ENCODE measurements at places on chromosomes 4 and X.

DNA sequence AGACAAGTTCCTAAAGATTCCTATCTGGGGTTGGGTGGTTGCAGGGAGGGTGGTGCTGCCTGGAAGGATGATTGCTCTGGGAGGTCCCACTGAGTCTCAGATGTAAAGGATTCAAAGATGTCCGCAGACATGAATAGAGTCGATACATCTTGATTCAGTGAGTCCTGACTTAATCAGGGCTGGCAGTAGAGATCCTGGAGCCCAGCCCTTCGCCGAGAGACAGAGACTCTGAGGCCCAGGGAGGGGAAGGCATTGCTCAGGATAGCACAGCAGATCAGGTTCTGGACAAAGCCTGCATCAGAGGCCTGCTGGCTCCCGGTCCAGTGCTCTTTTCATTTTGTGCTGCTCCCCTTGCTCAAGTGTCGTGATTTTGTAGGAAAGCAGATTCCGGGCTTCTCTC is 21.7 kb downstream of the PJA1 start:
- no peak for DNase-seq

DNA sequence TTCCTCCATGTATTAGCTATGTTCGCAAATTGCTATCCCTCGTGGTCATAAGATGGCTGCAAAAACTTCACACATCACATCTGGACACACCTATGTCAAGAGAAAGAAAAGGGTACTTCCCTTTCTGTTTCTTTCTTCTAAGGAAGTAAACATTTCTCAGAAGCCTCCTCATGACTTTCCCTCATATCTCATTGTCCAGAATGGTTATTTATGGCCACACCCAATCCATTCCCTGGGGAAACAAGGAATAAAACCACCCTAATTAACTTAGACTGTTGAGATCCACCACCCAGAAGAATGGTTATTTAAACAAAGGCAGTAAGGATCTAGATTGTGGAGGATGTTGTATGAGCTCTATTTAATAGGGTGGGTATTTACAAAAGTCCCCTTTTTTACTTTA is 160.8 kb upstream of the LNX1 start:
- no peak for DNase-seq

- no peak for DNase-seq
Measured at GRCh38 chrX:19557822-19558221, 42.5 kb upstream of the MAP3K15 start.

DNA sequence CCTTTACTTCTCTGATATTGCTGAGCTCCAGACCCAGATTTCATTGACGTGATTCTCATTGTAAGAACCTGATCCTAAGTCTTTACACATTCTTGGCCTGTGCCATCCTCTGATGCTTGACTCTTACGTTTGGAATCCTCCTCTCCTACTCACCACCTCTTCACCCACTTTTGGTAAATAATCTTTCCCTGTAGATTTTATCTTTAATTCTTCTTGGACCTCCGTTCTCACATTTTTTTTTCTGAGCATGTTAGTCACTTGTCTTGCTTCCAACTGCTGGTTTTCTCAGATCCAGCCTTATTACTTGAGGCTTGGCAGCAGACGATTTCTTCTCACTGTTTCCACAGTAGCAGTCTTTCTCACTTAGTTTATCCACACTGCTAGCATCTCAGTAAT is 12.4 kb upstream of the SH3RF1 start:
- DNase-seq, result no peak

DNA sequence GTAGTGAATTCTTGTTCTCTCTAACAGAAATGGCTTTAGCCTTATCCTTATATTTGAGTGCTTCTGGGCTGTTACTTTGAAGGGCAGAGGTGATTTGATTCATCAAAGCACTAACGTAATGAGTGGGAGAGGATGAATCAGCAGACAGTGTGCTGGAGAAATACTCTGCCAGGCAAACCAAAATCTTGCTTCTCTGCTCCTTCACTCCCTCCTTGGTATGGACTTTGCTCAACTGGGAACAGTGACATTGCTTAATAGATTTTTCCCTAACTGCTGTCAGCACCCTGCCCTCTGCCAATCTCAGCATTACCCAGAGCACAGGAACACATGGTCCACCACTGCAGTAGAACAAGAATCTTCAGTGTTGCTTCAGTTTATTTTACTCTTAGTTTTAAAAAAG is 56.0 kb downstream of the PDLIM5 start:
- DNase-seq, result no peak

- no peak for DNase-seq
Measured at GRCh38 chr4:74941123-74941522, 8.2 kb downstream of the PARM1 start.

DNA sequence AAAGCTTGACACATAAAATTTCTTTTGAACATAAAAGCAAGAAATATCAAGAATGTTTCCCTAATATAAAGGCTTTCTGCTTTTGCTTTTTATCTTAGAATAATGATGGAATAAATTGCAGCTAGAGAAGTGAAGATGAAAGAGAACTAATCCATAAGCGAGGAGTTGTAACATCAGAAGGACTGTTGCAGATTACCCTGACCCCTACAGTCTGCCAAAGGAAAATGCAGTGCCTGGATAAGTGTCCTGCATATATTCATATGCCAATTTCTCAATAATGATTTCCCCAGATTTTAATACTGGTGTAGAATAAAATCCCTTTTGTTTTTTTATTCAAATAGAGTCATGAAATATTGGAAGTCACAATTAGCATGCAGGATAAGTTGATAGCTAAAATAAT is 115.9 kb downstream of the MAGEC2 start:
- no peak for DNase-seq

DNA sequence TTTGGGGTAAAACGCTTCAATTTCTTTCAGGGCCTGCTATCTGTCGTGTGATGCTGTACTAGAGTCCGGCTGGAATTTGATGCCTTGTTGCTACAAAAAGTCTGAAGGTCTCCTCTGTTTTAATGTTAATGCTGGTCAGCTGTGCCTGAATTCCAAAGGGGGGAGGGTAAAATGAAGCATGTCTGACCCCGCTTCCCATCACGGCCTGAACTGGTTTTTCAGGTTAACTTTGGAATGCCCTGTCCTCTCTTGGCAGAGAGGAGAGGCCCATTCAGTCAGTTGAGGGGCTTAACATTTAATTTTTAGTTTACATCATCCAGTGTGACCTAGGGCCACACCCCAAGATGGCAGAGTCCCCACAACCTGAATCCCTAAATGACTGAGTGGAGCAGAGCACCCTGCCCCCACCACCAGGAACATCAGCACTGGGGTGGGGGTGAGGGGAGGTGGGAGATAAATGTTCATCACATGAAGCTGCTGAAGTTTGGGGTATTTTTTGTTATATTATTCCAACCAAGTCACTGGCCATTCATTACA is 47.9 kb upstream of the GPR78 start:
- no peak for DNase-seq

GRCh38 chr4:106775636-106776035 is 260.5 kb downstream of the DKK2 start:
- no peak for DNase-seq

DNA sequence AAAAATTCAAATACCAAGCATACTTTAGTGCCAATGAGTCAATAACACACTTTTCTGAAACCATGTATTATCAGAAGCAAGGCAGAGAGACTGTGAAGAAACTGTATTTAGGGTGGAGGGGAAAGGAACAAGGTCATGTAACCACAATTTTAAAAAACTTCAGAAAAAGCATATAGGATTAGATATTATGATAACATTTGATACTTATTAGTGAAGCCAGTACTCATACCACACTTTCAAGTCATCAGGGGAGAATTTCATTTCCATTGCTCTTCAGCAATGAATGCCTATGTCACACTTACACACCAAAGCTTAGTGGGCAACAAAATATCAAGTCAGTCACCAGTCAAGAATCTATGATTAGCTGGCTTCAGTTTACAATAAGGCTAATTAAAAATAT is 602.2 kb downstream of the IL15 start:
- no peak for DNase-seq

GRCh38 chrX:6052111-6052745 is 176.4 kb downstream of the NLGN4X start:
- DNase-seq, result no peak

GRCh38 chrX:14497184-14497666 is 32.1 kb upstream of the GLRA2 start:
- DNase-seq, result no peak

DNA sequence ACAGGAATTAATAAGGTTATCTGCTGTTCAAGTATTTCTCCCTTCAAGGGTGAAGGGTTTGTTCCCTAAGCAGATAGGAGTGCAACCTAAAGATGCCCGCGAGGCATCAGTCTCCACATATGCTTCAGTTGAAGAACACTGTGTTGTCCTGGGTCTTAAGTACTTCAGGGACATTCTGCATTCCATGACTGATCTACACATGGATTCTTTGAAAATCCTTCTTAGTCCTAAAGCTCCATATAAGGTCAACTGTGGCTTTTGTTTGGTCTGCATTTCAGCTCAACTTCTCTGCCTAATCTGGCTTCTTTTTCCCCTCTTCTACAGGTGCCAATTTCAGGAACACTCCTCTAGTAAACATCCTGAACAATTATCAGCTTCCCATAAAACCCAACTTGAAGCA is 21.8 kb upstream of the CTSO start:
- DNase-seq, result no peak

GRCh38 chrX:110089656-110090403 is 86.9 kb downstream of the TMEM164 start:
- DNase-seq, result no peak

GRCh38 chr4:98581126-98581525 is 77.3 kb downstream of the TSPAN5 start:
- DNase-seq, result no peak

- no peak for DNase-seq
Measured at GRCh38 chr4:742742-743311, 37.2 kb downstream of the PCGF3 start.

DNA sequence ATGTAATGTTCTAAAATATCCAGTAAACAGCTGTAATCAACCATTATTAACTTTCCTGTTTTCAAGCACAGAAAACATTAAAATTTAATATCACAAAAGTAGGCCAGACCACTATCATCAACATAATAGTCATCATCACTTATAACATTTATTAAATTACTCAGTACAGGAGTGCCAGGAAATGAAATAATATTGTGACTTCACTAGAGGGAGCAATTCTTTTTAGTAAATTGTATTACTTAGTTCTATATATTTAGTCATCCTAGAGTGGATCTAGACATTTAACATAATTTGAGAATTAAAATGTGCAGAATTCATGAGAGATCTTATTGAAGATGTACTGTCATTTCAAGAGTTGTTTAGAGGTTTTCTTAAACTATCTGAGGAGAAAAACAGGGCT is 33.6 kb downstream of the PITX2 start:
- no peak for DNase-seq

DNA sequence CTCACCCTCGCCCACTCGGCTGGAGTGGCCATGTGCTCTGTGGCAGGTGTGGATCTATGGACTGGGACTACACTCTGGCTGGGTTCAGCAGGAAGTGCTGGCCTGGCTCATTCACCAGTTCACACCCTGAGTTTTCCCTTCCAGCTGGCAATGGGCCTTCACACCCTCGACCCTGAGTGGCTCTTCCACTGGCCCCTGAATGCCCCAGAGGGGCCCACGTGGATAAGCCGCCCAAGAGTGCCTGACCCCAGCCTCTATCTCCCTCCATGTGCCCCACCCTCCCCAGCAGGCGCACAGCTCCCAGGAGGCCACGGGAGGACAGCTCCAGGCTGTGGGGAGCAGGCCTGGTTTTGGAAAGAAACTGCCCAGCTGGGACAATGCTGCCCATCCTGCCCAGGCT is 234.1 kb downstream of the AFAP1 start:
- no peak for DNase-seq

- no peak for DNase-seq
Measured at GRCh38 chr4:86898562-86898961, 6.3 kb upstream of the C4orf36 start.

- DNase-seq, result no peak
Measured at GRCh38 chr4:156036496-156036895, 82.8 kb upstream of the CTSO start.

DNA sequence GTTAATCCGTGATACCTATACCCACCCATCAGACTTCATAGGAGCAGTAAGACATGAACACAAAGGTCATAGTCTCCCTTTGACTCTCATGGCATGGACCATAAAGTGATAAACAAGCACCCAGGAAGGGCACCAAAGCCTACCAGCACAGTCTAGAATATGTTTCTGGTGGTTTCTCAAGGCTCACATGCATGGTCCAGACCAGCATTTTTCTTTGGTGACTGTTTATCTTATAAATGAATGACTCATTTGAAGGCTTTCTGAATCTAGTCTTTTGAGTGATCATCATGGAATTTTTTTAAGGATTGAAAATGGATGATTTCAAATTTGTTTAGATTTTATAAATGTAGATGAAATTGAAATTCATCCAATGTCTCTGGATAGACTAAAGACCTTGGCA is 32.0 kb upstream of the AMELX start:
- no peak for DNase-seq

DNA sequence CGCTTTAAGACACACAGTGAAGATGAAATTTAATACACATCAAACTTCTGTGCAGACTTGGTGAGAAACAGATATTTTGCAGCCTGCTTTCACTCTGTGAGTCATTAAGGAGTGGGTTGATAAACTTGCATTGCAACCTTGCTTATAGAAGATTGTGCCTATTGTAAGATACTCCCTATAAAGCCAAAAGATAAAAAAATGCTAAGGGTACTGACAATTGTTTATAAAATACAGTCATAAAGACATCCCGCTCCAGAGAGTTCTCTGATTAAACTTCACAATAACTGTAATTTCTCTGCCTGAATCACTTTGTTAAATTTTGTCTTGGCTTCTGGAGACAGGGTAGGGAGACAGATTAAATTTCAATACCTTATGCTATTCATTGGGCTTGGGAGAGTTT is 49.1 kb downstream of the GALNT7 start:
- DNase-seq, result no peak

GRCh38 chr4:384311-385010 is 46.8 kb downstream of the ZNF141 start:
- no peak for DNase-seq

DNA sequence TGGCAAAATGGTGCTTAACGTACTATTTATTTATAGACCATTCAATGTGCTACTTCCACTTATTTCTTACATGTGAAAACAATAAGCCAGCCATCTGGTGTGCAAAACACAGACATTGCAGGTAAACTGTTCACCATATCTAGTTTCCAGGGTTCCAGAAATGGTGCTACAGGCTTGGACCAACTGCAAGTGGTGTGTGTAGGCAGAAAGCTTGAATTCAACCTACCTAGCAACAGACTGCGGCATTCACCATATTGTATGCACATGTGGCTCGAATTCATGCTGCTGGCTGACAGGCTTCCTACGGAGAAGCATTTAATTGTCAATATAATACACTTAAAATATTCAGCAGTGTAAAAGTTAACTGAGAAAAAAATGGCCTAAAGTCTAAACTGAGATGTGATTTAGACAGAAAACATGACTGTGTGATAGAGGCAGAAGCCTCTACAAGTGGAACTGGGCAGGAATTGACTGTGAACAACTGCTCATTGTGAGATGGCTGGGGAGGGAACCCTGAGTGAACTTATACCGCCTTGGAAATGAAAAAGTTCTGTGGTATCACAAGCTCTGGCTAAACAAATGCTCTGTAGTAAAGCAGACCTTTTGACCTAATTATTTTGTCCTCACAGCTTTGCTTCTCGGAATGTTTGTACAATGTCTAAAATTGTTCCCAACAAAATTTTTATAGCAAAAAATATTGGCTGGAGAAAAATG is 434.7 kb downstream of the GRIA2 start:
- DNase-seq, result no peak

GRCh38 chrX:81378560-81378959 is 176.7 kb downstream of the SH3BGRL start:
- no peak for DNase-seq

GRCh38 chr4:140237616-140238350 is 83.8 kb upstream of the MAML3 start:
- DNase-seq, result peak; percentile 82
